ENCODE measurements at places on chromosomes 1 and 21.

- no peak for DNase-seq
Observed at GRCh38 chr1:193486671-193487229, 300.3 kb upstream of the B3GALT2 start.

GRCh38 chr1:57616921-57617320, 193.1 kb upstream of the DAB1 start:
- no peak for DNase-seq

DNA sequence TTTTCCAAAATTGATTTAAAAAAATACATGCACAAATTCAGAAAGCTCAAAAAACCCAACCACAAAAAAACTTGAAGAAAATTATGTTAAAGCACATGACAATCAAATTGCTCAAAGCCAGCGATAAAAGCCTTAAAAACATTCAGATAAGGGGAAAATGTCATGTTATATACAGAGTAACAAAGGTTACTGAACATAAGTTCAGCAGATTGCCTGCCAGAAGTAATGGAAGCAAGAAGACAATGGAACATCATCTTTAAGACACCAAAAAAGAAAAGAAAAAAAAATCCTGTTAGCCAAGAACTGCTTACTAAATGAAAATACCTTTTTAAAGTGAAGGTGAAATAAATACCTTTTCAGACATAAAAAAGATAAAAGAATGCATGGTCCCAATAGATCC, 147.2 kb upstream of the SGIP1 start:
- DNase-seq: no peak

DNA sequence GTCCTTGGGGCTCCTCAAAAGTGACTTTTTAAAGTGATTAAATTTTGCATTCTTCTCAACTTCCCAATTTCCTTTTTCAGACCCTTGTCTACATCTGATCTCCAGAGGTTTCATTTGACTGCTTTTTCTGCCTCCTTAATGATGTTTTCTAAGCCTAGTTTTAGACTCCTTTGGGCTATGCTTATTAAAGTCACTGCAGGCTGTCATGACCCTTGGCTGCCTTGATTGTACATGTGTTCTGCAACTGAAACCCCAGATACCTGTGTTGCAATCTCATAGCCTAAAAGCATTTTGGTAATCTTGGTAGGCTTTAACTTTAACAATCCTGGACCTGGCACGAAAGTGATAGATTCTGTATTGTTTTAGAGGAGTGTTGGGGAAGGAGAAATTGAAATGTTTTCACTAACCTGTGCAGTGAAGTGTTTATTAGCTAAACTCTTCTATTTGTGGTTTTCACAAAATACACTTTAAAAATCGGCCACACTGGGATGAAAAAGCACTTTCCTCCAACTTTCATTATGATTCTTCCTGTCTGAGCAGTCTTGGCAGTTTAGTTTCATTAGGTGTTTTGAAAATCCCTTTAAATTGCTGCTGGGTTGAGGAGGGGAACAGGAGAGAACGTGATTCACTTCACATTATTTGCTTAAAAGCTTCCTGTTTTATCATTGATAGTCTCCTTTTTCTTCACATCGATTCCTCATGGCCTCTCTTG, 4.9 kb downstream of the MACO1 start:
- no peak for DNase-seq

DNA sequence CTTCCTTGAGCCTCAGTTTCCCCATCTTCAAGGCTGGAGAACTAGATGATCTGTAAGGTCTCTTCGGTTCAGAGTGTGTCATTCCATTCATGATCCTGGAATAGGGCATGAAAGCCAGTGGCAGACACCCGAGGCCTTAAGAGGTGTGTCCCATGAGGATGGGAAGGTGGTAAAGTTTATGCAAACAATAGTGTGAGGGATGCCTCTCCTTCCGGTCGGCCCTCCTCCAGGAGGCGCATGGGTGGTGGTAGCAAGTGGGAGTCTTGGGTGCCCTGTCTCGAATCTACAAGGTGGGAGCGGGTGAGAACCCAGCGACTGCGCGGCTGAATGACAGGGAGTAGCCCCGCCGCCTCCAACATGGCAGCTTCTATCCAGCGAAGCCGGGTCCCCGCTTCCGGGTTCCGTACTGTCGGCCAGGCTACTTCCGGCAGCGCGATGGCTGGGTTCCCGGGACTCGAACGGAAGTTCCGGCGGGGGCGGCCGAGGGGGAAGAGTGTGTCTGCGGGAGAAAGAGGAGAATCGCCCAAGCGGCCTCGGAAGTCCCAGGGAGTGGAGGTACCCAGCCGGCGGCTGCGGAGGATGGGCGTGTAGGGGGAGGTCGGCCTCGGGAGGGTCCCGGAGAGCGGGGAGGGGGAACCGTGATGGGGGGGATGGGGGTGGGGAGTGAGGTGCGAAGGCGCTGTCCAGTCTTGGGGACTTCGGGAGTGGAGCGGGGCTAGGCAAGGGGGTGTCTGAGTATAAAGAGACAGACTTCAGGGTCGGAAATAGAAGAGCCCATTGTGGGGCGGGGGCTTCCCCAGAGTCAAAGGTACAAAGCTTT, at the start of gene LYPLA2:
LYPLA2 (plus strand) TSS at position 450 of the 820 bp plus-strand sequence. CDS start 1,538 bp downstream, outside the sequence.
- DNase-seq: peak; percentile 93

GRCh38 chr21:27447843-27448242, 481.0 kb upstream of the ADAMTS5 start:
- DNase-seq: no peak

Data from CD4-positive, alpha-beta T cell (primary cell).